ENCODE measurements at places on chromosomes 7 and 10. TPM values are rescaled to one million over a fixed set of nuclear protein-coding genes. Genes with fewer than 3 reads are reported as not detected.

- DNase-seq, result no peak
Observed at GRCh38 chr10:101840102-101840684, 3.4 kb downstream of the KCNIP2 start.

DNA sequence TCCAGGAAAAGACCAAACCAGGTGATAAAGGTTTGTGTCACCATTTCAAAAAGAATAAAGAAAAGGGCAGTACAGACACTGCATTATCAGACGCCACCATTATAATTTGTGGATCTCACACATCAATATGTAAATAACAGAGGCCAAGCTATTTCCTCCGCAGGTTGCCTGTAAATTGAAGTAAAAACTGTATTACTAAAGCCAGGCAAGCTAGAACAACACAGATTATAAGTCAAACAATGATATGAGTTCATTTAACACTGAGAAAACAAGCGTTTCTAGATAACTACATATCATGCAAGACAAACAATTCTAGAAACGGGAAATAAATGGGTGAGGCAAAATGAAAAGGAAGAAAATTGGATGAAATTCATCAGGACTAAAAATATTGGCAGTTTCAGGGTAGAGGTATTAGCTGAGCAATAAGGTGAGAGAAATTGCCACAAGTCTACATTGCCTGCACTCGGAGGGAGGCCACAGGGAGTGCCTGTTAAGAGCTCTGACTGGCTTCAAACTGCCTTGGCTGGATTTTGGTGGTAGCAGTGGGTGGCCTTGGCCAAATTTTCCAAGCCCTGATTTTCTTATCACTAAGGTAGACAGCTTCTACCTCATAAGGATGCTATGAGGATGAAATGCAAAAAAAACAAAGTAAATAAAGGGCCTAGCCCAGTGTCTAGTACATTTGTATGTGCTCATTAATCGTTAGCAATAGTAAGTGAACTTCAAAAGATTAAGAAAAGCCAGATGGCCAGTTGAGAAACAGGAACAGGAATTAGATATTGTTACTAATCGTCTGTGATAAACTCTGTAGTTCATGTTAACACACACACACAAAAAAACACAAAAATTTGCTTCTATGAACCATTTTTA lies 240.0 kb upstream of the NFE2L3 start:
- DNase-seq, result no peak

- no peak for DNase-seq
Observed at GRCh38 chr10:60706146-60706545, 72.1 kb upstream of the CDK1 start.

Gene PILRA
- total RNA-seq, result 8.6 TPM

DNA sequence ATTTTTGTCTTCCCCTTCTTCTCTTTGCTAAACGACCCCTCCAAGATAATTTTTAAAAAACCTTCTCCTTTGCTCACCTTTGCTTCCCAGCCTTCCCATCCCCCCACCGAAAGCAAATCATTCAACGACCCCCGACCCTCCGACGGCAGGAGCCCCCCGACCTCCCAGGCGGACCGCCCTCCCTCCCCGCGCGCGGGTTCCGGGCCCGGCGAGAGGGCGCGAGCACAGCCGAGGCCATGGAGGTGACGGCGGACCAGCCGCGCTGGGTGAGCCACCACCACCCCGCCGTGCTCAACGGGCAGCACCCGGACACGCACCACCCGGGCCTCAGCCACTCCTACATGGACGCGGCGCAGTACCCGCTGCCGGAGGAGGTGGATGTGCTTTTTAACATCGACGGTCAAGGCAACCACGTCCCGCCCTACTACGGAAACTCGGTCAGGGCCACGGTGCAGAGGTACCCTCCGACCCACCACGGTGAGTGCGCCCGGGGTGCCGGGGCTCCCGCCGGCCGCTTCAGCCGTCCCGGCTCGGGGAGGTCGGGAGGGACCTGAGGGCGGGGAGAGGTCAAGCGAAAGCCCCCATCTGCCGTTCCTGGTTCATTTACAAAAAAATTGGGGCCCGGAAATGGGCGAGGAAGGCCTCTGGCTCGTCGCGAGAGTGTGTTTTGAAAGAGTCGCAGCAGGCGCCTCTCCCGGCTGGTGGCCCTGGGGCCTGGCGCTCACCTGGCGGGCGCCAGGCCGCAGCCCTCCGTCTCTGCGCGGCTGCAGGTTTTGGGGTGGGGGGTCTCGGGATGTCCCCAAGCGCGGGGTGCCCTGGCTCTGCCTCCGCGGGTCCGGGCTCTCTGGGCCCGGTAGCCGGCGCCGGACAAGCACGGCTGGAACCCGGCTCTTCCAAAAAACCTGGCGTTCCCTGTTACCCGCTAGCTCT lies 1.2 kb downstream of the GATA3 start:
- no peak for DNase-seq

GRCh38 chr10:338171-339037 lies 203.1 kb downstream of the ZMYND11 start:
- DNase-seq, result no peak

GRCh38 chr7:81478664-81479063 lies 291.2 kb downstream of the HGF start:
- no peak for DNase-seq

DNA sequence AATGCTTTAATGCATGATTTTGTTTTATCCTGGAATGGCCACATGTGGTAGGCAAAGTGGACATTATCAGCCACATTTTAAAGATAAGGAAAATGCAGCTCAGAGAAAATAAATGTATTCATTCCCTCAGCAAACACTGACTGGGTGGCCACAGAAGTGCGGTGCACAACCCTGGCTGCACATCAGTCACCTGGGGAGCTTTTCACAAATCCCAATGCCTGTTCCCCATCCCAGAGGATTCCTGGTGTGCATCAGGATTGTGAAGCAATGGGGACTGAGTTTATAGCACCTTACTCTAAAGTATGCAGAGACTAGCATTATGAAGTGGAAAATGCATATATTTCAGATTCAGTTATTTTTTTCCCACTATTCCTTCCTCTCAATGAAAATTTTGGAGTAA lies 193.5 kb upstream of the C7orf33 start:
- no peak for DNase-seq

DNA sequence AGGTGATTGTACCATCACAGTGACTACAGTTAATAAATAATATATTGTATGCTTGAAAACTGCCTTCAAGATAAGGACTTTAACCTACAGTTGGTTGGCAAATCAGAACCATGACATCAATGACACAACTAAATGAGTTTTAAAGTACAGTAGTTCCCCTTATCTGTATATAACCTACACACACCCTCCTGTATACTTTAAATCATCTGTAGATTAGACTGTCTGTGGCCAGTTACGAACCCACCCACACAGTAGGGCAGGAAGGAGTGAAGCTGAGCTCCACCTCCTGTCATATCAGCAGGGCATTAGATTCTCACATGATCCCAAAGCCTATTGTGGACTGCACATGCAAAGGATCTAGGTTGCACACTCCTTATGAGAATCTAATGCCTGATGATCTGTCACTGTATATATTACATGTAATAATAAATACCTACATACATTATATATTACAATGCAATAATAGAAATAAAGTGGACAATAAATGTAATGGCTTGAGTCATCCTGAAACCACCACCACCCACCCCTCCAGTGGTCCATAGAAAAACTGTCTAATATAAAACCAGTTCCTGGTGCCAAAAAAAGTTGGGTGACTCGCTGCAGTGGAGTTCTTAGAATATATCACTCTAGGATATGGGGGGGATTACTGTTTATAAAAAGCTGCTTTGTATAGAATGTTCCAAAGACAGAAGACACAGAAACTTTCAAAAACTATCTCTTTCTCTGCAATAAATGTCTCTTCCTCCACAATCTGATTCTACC lies 5.6 kb downstream of the TPK1 start:
- DNase-seq, result no peak

GRCh38 chr10:125722811-125723210 lies 3.3 kb downstream of the EDRF1 start:
- DNase-seq, result no peak

Gene EBF3
- 18.3 TPM for total RNA-seq

DNA sequence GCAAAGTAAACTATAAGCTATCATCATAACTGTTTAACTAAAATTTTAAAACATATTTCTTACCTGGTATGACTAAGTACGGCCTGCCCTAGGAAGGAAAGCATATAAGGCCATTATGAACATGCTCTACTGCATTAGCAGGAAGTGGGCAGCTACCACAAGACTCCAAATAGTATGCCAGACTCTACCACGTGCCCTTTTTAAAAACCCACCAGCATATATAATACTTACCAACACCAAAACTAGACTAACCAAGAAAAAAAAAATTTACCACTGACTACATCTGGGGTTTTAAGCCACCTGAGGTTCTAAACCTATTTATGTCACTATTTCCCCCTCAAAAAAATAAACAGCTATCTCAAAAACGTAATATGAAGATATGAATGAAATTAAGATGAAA lies 30.1 kb downstream of the NUDCD3 start:
- no peak for DNase-seq

- DNase-seq, result no peak
Observed at GRCh38 chr7:82131215-82131614, 312.4 kb downstream of the CACNA2D1 start.

DNA sequence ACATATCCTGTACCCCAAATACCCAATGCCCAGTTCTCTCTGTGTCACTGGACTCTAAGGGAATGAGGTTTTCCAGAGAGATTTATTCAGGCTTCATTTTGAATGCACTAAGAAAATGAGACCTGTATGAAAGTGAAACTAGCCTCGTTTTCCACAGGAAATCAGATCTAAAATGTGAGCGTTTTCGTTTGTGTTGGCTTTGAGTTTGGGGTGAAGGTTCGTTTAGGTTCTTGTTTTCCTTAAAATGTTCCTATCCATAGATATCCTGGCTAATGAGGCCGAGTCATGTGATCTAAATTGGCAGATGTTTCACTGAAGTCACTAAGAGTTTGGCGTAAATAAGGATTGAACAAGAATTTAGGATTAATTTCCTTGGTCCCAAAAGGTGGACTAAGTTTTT lies 90.9 kb upstream of the BMPER start:
- no peak for DNase-seq

- DNase-seq, result no peak
Observed at GRCh38 chr10:36171953-36172940, 530.2 kb upstream of the FZD8 start.

- DNase-seq, result no peak
Observed at GRCh38 chr7:18018296-18019215, 9.1 kb downstream of the PRPS1L1 start.

- DNase-seq, result no peak
Observed at GRCh38 chr10:49173853-49174252, 14.3 kb downstream of the TMEM273 start.

DNA sequence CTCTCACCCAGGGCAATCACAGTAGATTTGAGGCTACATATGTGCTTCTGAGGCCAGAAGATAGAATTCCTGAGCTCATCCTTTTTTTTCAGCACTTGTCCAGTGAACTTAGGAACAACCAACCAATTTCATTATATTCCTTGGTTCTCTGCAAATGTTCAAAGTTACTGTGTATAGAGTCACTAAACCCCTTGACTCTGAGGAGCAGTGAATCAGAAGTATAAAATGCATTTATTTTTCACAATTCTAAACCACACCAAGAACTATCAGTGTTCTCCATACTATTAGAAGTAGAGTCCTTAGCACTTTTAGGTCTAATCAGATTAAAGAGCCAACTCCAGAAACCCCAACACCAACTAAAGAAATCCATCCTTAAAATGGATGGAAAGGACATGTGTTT lies 19.6 kb upstream of the PAPSS2 start:
- no peak for DNase-seq

DNA sequence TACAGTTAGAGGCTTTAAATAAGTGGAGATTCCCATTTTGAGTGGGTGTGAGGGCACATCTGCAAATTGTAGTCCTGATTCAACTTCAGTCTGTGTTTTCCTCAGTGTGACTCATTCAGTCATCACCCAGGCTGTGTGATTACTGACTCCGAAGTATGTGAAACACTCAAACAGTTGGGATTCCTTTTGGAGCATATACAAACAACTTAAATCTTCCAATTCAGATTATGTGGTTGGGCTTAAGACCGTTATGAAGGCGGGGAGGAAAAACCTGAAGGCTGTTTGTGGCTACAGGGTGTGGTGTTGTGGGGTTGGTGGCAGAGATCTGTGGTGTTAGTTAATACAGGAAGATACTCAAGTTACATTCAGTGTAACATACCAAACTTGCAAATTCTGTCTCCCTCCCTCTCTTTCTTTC lies 259.7 kb upstream of the FERD3L start:
- no peak for DNase-seq

DNA sequence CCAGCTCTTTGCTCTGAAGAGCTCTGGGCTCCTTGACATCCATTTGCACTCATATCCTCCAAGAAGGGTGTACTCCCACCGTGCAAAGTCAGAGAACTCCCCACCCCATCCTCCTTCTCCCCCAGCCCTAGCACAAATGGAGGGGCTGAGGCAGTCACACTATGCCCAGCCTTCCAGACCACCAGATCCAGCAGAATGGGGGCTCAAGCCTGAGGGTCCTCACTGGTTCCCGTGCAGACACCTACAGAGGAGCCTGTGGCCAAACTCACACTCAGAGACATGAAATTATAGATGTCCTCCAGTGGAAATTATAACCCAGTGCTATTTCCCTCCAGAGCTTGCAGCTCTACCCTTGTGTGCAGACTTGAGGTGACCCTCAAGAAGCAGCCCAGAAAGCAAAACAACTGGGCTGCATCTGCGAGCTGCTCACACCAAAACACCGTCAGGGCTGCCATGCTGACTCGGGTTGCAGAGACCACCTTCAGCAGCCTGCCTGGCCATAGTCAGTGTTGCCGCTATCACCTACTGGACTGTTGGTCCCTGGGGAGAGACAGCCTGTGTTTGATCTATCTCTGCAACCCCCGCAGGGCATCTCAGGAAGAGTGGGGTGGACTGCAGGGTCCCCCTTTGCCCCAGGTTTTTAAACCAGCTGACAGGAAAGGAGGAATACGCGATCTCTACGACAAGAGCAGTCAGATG lies 7.4 kb downstream of the ZNF488 start:
- DNase-seq, result no peak

DNA sequence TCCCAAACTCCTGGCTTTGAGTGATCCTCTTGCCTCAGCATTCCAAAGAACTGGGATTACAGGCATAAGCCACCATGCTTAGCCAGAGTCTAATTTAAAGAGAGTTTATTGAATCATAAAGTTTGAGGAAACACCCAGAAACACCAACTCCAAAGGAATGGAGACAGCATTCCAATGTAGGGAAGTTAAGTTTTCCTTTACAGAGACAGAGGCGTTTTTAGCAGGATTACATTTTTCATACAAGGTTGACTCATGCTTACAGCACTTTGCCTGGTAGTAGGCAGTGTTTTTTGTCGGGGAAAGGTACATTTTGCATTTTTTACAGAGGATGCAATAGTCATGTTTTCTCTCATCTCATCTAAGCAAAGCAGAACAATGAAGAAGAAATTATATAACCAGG lies 18.9 kb upstream of the OPN4 start:
- no peak for DNase-seq

Gene LIPN
- 1.4 TPM for total RNA-seq

DNA sequence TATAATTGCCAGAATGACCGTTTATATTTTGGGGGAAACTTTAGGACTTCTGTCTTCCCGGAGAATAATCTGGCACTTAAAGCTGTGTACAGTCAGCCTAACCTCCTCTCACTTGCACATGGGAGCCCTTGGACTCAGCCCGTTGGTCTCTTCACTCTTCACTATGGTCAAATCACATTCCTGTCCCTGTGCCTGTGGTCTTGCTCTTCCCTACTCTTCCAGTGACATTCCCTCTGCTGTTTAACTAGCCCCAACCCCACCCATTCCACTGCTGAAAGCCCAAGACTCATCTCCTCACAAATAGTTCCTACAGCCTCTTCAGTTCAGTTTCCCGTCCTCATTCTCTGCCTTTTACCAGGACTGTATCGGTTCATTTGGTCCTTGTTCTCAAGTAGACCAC lies 135.0 kb downstream of the DYNC1I1 start:
- DNase-seq, result no peak

Gene NEURL1
- not detected for total RNA-seq

Gene GJC3
- not detected for total RNA-seq

All from omental fat pad (tissue), 4 donors.